GM23248 (cell line): ENCODE measurements at places on chromosomes 1 and 21. TPM values are rescaled to one million over a fixed set of nuclear protein-coding genes. Genes with fewer than 3 reads are reported as not detected.

PLCH2 gene
- not detected in 2 replicates for polyA plus RNA-seq

KIF2C gene
- 16.4 and 16.7 TPM in 2 replicates for polyA plus RNA-seq

KRTAP12-2 gene
- not detected in 2 replicates for polyA plus RNA-seq

GRHL3 gene
- not detected in 2 replicates for polyA plus RNA-seq

PMVK gene
- polyA plus RNA-seq, result 36.6 and 40.2 TPM in 2 replicates

EPHA10 gene
- not detected in 2 replicates for polyA plus RNA-seq

ADCY10 gene
- polyA plus RNA-seq, result 0.11 TPM in 1 of 2 replicates, not detected in the other

CR1L gene
- not detected in 2 replicates for polyA plus RNA-seq

UBASH3A gene
- polyA plus RNA-seq, result not detected in 2 replicates

UTS2 gene
- not detected in 2 replicates for polyA plus RNA-seq

CELA2B gene
- not detected in 2 replicates for polyA plus RNA-seq

SPEN gene
- 16.7 and 17.2 TPM in 2 replicates for polyA plus RNA-seq

RGS18 gene
- not detected in 2 replicates for polyA plus RNA-seq

TLCD4 gene
- 0.08 TPM in 1 of 2 replicates, not detected in the other for polyA plus RNA-seq

GDAP2 gene
- 19.1 and 19.6 TPM in 2 replicates for polyA plus RNA-seq

FBLIM1 gene
- polyA plus RNA-seq, result 63.3 and 67.3 TPM in 2 replicates

AXDND1 gene
- not detected in 2 replicates for polyA plus RNA-seq

LCE3E gene
- not detected in 2 replicates for polyA plus RNA-seq

CIART gene
- 6.7 and 7.0 TPM in 2 replicates for polyA plus RNA-seq

CFAP141 gene
- polyA plus RNA-seq, result not detected in 2 replicates

HRNR gene
- 0.05 TPM in 1 of 2 replicates, not detected in the other for polyA plus RNA-seq

OR6Y1 gene
- not detected in 2 replicates for polyA plus RNA-seq

RAVER2 gene
- polyA plus RNA-seq, result 0.63 and 0.71 TPM in 2 replicates

RIPPLY3 gene
- not detected in 2 replicates for polyA plus RNA-seq

NFIA gene
- 7.7 and 8.8 TPM in 2 replicates for polyA plus RNA-seq

PDC gene
- 0.20 and 0.94 TPM in 2 replicates for polyA plus RNA-seq

IVL gene
- 0.68 and 1.2 TPM in 2 replicates for polyA plus RNA-seq

CLCA1 gene
- polyA plus RNA-seq, result not detected in 2 replicates

GSTM5 gene
- 2.5 and 3.8 TPM in 2 replicates for polyA plus RNA-seq

DLGAP3 gene
- polyA plus RNA-seq, result not detected in 2 replicates

KCNK1 gene
- 4.2 and 4.8 TPM in 2 replicates for polyA plus RNA-seq

AIM2 gene
- polyA plus RNA-seq, result 2.5 and 2.6 TPM in 2 replicates

PRDM16 gene
- polyA plus RNA-seq, result 0.18 TPM in 1 of 2 replicates, not detected in the other

MCOLN3 gene
- 0.77 and 1.0 TPM in 2 replicates for polyA plus RNA-seq

NMNAT2 gene
- polyA plus RNA-seq, result 3.6 and 4.2 TPM in 2 replicates

LCE2C gene
- 1.8 and 2.0 TPM in 2 replicates for polyA plus RNA-seq

IGFN1 gene
- polyA plus RNA-seq, result not detected in 2 replicates

ROR1 gene
- 12.6 and 13.3 TPM in 2 replicates for polyA plus RNA-seq
